ENCODE measurements at places on chromosomes 13 and 19.

GRCh38 chr19:10713317-10713716, 4.6 kb upstream of the DNM2 start:
- DNase-seq = no peak

- no peak for DNase-seq
Measured at GRCh38 chr19:50359328-50359818, 6.1 kb downstream of the NAPSA start.

- DNase-seq = peak; percentile 21
Measured at GRCh38 chr13:96025283-96025682, 27.9 kb downstream of the UGGT2 start.

DNA sequence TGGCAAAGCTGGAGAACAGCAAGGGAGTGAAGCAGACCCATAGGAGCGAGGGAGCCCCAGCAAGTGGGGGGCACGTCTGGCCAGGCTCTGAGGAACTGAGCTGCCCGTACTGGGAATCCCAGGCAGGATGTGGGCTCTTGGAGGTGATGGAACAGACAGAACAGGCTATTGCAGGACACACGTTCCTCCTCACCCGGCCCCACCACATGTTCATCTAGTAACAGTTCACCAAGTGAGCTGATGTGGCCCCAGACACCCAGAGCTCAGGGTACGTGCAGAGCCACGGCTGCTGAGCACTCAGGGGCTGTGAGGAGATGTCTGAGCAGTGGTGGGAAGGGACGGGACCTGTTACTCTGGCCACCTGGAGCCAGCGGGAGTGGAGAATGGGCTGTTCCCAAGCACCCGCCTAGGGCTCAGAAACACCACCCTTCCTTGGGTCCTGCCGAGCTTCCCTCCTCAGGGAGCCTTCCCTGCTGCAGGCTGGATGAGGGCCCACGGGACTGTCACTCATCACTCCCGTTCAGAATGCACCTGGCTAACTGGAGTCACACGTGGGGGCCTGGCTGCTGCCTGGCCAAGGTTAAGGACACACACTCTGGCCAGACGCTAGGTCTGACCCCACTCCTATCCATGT, 18.4 kb downstream of the ELL start:
- no peak for DNase-seq
